Stimulated activated naive B cell treated with anti-CD40 and anti-IgM and Interleukin-4, amounts not matched to agents 10 μg/mL and 1 μg/mL and 100 μg/mL, for 72 hours (primary cell): ENCODE measurements at places on chromosomes 1 and 21.

DNA sequence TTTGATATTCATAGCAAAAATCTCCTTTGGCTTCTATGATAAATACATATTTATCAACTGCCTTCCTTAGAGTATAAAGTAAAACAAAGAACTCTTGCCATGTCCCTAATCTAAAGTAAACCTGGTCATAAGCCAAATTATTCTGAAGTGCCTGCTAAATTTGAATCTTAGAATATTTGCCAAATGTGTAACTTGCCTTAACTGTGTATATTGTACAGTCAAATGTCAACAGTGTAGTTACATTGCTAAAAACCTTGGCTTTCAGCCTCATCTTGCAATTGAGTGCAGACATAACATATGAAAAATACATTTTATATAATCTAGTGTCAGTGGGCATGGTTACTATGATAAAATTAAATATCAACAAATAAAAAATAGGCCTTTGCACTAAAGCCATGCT lies 583.4 kb upstream of the ADAMTS5 start:
- no peak for DNase-seq

GRCh38 chr1:113993072-113993471 lies 13.8 kb downstream of the OLFML3 start:
- DNase-seq, result no peak

- no peak for DNase-seq
Measured at GRCh38 chr1:67058761-67059160, 4.8 kb upstream of the SLC35D1 start.

DNA sequence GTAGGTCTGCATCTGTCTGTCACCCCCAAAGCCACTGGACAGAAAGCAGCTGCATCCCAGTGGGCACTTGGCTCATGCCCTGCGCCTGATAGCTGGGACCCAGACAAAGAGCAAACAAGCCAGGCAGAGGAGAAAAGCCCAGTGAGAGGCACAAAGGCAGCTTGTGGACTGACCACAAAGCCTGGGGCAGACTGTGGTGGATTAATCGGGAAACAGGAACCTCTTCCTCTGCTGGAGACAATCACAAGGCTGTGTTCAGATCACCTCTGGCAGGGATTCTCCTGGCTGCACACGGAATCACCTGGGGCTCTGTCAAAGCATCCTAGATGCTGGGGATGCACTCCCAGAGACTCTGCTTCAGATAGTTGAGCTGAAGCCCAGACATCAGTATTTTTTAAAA lies 15.2 kb upstream of the GJB5 start:
- no peak for DNase-seq

DNA sequence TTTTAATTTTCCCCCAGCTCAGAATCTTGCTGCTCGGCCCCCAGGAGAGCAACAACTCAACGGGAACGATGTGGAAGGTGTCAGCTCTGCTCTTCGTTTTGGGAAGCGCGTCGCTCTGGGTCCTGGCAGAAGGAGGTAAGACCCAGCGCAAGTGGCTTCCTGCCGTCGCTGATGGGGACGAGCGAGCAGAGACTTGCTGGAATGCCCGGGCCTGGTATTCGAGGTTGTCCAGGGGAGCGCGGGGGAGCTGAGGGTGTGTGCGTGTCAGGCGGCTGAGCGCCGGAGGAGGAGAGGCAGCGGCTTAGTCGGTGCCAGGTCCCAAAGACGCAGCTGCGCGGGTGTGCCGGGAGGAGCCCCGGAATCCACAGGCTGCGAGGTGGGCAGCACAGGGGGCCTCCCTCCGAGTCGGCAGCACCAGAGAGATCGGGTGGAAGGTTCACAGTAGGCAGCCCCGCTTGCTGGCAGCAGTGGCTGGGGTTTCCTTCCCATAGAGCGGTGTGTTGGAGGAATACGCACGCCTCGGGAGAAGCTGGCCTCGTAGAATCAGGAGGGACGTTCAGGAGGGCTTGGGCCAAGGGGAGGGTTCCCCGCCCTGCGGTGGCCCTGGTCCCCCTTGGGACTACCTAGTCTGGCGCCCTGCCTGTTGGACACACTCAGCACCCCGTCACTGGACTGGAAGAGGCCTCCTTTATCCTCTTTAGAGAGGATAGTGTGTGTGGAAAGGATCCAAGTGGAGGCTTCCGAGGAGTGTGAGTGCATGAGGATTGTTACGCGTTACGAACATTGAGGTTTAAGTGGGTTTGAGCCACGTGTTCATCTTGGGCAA lies 547 bp downstream of the PDPN start:
- no peak for DNase-seq

DNA sequence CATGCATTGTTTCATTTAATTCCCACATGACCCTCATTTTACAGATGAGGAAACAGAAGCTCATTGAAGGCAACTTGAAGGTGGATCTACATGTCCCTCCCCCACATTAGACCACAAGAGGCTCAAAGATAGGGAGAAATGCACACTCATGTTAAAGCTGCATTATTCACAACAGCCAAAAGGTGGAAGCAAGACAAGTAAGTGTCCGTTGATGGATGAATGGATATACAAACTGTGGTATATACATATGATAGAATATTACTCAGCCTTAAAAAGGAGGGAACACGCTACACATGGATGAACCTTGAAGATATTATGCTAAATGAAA lies 149.7 kb upstream of the JUN start:
- no peak for DNase-seq

DNA sequence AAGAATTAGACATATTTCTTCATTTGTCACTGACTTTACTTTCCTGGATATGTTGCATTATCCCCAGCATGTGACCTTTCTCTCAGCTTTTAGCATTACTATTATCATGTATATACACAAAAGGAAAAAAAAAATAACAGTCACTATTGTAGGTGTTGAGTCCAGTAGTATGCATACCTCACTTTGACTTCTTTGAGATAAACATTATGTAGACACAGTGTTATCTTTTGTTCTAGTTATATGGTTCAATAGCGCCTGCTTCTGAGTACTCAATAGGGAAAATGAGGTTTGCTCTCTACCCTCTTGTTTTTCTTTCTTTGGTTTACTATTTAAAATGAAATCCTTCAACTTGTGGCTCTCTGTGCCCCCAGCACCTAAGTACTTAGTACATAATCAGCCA lies 409.6 kb upstream of the PKN2 start:
- no peak for DNase-seq

DNA sequence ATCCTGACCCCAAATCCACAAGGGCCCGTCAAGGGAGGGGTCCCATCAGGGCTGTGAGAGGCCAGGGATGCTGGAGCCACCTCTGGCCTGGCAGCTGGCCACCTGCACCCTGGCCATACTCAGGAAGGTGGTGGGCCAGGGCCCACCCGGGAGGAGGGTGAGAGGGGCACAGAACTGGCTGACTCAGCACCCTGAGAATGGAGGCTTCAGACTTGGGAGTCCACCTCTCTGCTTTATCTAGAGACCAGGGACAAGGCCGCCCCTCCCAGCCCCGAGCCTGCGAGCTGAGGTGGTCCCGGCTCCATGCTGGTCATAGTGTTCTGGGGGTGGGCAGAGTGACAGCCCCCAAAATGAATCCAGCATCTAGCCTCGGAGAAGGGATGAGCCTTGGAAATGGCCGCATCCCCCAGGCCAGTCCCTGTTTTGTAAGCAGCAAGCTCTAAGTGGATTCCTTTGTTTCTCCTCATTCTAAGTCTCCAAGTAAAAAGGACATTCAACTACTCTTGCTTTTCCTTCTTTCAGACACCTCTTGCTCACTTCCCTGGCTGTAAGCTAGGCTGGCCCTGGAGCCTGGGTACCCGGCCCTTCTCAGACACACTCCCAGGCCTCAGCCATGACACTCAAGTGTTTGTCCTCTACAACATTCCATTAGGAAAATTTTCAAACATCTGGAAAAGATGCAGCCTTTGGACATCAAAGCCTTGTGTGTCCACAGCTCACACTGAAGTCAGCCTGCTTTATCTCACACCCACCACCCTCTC lies 12.3 kb downstream of the WNT3A start:
- no peak for DNase-seq

DNA sequence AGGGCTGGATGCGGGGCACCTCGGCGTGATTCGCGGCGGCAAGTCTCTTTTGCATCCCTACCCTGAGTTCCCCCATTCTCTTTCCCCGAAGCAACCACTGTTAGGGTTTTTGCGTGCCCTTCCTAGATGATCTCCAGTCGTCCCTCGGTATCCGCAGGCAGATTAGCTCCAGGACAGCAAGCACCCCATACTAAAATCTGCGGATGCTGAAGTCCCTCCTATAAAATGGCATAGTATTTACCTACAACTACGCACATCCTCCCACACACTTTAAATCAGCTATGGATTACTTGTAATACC lies 22.8 kb upstream of the CFAP126 start:
- DNase-seq, result no peak

DNA sequence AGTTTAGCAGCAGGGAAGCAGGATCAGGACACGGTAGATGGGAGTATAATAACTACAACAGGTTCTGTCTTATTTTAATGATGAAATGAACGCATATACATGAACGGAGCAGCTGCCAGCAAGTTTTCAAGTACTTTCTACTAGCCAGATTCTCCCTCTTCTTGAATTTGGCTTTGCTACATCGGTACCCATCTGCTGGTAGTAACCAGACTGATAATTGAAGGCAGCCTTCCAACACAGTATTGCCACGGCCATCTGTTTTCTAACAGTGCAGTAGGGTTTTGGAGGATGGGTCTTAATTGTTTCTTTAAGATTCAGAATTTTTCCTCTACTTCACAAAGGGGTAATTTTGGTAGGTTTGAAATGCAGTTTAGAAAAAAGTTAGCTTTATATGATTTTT lies 33.4 kb downstream of the CENPF start:
- no peak for DNase-seq

GRCh38 chr1:26064553-26064952 lies 2.9 kb downstream of the TRIM63 start:
- no peak for DNase-seq

GRCh38 chr1:114008993-114009392 lies 29.7 kb downstream of the OLFML3 start:
- no peak for DNase-seq

GRCh38 chr1:160351629-160352028 lies 8.4 kb downstream of the NCSTN start:
- no peak for DNase-seq

DNA sequence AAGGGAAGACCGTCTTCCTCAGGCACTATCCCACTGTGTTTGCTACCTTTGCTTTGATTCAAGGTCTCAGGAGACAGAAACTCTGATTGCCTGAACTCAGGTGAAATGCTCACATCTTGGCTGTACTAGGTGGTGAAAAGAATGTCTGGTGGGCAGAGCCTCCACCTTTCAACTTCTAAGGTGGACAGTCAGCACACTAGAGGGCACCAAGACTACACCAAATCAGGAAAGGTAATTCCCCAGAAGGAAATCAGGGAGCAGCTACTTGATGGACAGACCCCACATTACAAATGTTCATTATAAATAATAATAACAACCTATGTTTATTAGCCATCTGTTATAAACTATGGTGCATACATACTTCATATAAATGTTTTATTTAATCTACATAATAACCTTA lies 220.9 kb downstream of the ATG4C start:
- DNase-seq, result no peak

- no peak for DNase-seq
Measured at GRCh38 chr1:203743091-203743571, 21.9 kb upstream of the LAX1 start.

DNA sequence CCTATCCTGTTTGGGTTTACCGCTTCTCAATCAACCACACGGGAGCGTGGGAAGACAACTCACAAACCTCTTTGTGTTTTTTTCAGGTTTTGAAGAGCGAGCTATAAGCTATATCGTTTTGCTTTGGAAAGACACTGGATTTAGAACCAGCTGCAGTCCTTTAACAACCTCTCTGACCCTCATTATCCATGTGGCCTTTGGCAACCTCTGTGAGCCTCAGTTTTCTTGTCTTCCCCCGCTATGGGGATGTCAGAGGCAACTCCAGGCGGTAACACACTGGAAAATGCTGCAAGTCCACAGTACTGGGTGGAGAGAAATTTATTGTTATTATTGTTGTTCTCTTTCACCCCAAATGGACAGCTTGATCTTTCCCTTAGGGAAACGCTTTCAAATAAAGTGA lies 100.0 kb downstream of the ETS2 start:
- no peak for DNase-seq

- DNase-seq, result no peak
Measured at GRCh38 chr1:206526064-206526911, 19.0 kb downstream of the RASSF5 start.

GRCh38 chr1:95685081-95685480 lies 451.1 kb downstream of the RWDD3 start:
- DNase-seq, result no peak

DNA sequence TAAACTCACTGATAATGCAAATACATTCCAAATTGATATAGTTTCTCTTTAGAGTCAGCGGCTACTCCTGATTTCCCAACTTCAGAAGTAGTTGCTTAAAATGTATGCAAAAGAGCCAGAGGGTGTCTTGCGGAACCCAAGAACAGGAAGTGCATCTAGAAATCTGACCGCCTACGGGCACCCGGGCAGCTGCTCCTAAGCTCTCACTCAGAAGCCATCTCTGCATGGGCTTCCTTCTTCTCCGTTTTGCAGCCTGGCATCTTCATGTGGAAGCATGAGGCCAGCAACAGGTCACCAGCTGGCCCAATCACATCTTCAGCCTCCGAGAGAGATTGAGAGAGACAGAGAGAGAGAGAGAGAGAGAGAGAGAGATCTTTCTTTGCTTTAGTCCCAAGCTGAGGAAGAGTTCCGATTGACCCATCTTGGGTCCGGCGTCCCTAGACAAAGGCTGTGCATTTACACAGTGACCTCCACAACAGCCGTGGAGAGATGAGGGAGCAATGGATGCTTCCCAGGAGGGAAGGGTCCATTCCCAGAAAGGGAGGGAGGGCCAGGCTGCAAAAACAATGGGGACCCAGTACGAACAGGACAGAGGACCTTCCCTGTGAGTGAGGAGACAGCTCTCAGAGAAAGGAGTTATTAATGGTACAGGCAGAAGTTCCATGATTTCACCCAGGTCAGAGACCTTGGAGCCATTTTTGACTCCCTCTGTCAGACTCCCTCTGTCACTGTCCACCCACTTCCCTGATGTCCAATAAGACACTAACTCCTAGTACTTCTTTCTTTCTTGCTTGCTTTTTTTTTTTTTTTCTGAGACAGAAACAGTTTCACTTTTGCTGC lies 28.2 kb upstream of the SLC30A1 start:
- DNase-seq, result peak; percentile 38

- DNase-seq, result no peak
Measured at GRCh38 chr1:15400627-15401026, 9.1 kb upstream of the EFHD2 start.
